ENCODE measurements at places on chromosomes 11 and 22.

- DNase-seq = peak; percentile 37
Measured at GRCh38 chr22:37905534-37906363, at the start of gene MICALL1. Gene MICALL1 (plus strand): TSS chr22:37906297. CDS start chr22:37906423, 126 bp downstream.

DNA sequence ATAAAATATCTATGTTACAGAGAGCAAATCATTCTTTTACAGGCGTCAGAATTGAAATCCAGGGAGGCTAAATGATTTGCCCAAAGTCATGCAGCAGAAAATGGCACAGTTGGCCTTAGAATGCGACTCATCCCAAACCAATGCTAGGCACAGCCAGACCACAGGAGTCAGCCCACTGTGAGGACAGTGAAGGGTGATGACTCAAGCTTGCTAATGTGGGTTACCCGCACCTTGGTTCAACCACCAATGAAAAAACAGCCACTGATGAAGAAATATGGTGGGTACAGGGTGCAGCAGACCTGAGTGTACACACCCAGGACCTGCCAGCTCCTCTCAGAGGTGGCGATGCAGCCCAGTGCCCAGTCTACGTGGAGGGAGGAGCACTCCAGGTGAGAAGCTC is 89.7 kb downstream of the ZC3H12C start:
- DNase-seq = no peak

GRCh38 chr22:30416403-30416802 is 9.2 kb upstream of the MTFP1 start:
- DNase-seq = no peak

DNA sequence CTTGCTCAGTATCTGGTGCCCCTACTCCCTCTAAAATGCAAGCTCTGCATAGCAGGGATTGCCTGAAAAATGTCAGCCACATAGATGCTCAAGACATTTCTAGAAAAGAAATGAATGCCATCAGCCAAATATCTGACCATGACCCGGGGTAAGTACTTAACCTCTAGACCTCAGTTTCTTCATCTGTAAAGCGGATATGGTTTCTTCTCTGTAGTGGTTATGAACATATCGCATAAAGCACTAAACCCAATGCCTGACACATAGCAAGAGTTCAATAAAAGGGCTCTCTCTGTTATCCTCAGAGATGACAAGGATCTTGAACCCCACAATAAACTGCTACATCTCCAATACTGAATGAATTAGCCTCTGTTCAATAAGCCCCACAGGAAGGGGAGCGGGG is 122.6 kb downstream of the ABTB2 start:
- DNase-seq = no peak

GRCh38 chr22:36228944-36229343 is 10.4 kb downstream of the APOL2 start:
- no peak for DNase-seq

- DNase-seq = no peak
Measured at GRCh38 chr22:20642668-20643179, 131.2 kb upstream of the SERPIND1 start.

GRCh38 chr22:32874976-32875375 is 73.5 kb downstream of the TIMP3 start:
- no peak for DNase-seq

DNA sequence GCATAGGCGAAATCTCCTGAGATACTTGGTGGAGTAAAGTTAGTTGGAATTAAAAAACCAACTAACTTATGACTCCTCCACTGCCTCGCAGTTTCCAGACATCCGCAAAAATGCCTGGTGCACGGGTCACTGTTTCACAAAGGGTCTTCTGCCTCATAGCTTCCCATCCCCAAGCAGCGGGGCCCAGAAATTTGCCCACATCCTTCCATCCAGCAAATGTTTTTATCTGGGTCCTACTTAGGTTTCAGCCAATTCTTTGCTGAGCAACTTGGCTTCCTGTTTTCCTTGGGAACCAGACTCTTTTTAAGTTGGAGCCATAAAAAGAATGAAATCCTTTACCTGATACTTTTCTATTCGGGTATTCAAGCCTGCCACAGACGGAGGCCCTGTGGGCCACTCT is 36.2 kb downstream of the FZD4 start:
- DNase-seq = no peak

DNA sequence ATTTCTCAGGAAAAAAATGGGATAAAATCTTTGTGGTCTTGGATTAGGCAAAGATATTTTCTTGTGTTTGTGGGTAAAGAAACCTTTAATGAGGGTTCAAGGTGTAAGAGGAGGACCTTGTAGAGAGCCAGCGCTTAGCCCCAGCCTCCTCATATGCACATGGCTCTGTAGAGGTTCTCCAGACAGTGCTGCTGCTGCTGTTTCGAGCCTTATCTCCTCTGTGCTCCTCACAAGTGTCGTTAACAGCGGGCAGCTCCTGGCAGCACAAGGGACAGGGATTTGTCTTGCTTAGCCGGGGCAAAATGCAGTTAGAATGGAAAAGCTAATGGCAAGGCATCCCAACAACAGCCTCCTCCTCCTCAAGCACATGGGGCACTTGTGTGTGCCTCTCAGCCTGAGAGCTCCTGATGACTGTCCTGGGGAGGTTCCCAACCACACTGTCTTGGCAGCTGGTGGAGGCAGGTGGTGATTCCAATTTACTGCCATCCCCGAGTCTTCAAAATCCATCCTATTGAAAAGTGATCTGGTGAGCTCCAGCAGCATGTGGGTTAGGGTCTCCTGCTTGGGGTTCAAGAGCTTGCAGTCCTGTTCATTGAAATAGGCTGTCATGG is 7.6 kb upstream of the MSANTD2 start:
- DNase-seq = no peak
